Mucosa of descending colon (tissue), 3 donors: ENCODE measurements at places on chromosomes 11 and 22. TPM values are rescaled to one million over a fixed set of nuclear protein-coding genes. Genes with fewer than 3 reads are reported as not detected.

Gene CLDN5
- 22.2 TPM for total RNA-seq

Gene CASP5
- 81.8 TPM for total RNA-seq

Gene GGTLC2
- not detected for total RNA-seq

DNA sequence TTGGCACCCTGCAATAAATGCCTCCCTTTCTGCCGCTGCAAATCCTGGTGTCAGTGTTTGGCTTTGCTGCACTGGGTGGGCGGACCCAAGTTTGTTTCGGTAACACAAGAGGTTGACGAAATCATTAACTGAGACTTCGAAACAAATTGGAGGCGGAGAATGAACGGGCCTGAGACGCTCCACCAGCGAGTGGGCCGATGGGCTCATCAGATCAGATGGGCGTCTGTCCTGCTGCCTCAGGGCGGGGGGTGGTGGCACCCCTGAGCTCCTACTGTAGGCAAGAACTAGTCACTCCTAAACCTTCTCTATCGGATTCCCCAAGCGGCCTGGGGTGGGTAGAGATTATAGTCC is 918 bp upstream of the CAPN5 start:
- DNase-seq = no peak

DNA sequence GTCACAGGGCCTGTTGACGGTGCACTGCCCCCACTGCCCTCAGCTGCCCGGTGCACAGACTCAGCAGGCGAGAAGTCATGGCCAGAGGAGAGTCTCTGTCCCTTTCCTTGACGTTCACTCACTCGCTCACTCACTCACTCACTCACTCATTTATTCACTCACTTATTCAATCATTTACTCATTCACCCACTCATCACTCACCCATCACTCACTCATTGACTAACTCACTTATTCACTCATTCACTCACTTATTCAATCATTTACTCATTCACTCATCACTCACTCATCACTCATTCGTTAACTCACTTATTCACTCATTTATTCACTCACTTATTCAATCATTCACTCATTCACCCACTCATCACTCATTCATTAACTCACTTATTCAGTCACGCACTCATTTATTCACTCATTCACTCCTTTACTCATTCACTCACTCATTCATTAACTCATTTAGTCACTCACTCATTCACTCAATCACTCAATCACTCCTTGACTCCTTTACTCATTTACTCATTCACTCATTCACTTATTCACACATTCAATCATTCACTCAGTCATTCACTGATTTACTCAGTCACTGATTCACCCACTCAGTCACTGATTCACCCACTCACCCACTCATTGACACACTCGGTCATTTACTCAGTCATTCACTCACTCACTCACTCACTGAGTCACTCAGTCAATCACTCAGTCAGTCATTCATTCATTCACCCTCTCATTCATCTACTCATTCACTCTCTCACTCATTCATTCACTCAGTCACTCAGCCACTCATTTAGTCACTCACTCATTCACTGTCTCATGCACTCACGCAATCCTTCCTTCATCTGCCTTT is 1193.5 kb downstream of the BRD1 start:
- DNase-seq = no peak
